ENCODE measurements at places on chromosomes 5 and 9.
A peak's percentile ranks its signal among the peaks of the same experiment; 100 is the strongest.

DNA sequence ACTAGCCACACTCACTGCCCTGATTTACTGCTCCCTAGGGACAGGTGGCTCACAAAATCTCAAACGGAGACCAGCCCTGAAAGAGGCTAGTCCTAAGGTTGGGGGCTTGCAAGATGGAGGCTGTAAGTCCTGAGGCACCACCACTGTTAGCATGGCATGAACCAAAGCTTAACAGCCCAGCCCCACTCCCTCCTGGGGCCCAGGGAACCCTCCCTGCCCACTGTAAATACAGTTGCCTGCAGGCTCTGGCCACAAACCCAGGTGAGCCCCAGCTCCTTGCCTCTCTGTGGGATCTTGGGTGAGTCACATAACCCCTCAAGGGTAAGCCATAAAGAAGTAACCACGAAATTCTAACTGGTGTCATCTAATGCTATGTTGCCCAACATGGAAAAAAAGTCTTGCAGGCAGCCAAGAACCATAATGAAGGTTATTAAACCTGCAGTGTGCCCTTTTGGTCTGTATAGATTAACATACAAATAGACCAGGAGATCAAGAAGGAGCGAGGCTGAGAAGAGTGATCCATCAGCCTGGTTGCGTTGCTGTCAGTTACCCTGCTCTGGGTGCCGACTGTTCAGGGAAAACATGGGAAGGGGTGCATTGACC is 1.7 kb upstream of the POMT1 start:
- peak; percentile 44 for DNase-seq

- no peak for DNase-seq
Observed at GRCh38 chr5:179385914-179386313, 40.7 kb upstream of the ADAMTS2 start.

DNA sequence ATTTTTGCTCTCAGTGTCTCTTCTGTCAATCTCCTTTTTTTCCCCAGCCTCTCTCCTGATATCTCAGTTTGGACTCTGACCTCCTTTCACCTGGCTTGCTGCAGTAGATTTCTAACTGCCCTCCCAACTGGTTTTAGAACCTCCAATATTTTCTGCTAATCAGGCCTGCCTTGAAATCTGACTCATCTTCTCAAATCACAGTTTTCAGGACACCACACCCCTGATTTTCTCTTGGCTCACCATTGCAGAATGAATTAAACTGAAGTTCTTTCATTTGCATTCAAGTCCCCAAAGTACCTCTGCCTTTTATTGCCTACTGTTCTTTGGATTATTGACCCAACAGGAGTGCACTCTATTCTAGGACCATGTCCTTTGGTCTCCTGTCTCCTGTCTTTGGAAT is 310.4 kb upstream of the TRPC7 start:
- DNase-seq, result no peak

DNA sequence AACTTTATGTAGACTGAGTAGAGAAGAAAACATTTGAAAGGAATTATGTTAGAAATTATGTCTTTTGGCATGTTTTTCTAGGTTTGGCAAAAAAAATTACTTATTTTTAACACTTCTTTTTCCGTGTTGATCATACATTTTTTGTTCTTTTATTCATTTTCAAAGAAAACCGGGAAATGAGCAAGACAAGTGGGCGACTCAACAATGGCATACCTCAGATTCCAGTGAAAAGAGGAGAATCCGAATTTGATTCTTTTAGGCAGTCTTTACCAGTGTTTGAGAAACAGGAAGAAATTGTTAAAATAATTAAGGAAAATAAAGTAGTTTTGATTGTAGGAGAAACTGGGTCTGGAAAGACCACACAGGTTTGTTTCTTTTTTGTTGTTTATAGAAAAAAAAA is 12.9 kb downstream of the YTHDC2 start:
- no peak for DNase-seq

All from T47D (cell line).